ENCODE measurements at places on chromosomes 16 and 17. TPM values are rescaled to one million over a fixed set of nuclear protein-coding genes. Genes with fewer than 3 reads are reported as not detected.

DNA sequence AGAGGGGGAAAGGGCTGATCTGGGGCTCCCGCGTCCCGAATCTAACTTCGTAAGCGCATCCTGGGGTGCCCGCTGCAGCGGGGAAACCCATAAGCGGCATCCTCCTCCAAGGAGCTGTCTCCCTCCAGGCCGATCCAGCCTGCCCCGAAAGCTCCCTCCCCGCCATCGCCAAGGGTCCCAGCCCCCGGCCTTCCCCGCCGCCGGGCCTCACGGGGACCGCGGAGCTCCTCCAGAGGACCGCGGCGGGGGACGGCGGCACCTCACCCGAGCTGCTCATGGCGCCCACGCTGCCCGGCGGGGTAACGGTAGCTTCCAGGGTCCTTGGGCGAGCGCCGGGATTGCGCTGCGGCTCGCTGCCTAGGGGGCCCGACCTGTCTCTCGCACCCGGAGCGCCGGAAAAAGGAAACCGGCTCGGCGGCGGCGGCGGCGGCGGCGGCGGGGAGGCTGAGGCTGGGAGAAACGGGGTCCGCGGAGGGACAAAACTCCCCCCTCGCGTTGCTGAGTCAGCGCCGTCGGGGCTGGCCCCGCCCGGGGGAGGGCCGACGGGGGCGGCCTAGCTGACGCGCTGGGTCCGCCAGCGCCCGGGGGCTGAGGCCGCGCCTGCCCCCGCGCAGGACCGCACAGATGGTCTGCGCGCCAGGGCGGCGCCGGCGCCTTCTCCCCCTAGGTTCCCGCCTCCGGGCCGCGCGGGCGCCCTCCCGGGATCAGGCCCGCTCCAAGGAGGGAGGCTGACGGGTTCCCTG is at the start of gene BLMH:
Gene BLMH (minus strand): TSS at position 402 of the 743 bp plus-strand sequence. CDS start 125 bp downstream, at position 277.
- peak; percentile 88 for DNase-seq

DNA sequence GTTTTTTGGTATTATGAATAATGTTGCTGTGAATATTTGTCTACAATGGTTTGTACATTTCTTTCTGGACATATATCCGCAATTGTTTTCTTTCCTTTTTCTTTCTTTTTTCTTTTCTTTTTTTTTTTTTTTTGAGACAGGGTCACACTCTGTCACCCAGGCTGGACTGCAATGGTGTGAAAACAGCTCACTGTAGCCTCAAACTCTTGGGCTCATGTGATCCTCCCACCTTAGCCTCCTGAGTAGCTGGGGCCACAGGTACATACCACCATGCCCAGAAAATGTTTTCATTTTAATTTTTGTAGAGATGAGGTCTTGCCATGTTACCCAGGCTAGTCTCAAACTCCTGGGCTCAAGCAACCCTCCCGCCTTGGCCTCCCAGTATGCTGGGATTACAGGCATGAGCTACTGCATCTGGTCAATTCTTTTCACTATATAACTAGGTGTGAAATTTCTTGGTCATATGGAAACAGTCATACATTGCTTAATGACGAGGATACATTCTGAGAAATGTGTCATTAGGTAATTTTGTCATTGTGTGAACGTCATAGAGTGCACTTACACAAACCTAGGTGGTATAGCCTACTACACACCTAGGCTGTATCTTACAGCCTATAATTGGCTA is 15.2 kb downstream of the IL21R start:
- DNase-seq, result no peak

- DNase-seq, result peak; percentile 72
Observed at GRCh38 chr17:50507871-50508572, at the start of gene MYCBPAP. Gene MYCBPAP (plus strand): TSS chr17:50508439. CDS start chr17:50508675, 236 bp downstream.

DNA sequence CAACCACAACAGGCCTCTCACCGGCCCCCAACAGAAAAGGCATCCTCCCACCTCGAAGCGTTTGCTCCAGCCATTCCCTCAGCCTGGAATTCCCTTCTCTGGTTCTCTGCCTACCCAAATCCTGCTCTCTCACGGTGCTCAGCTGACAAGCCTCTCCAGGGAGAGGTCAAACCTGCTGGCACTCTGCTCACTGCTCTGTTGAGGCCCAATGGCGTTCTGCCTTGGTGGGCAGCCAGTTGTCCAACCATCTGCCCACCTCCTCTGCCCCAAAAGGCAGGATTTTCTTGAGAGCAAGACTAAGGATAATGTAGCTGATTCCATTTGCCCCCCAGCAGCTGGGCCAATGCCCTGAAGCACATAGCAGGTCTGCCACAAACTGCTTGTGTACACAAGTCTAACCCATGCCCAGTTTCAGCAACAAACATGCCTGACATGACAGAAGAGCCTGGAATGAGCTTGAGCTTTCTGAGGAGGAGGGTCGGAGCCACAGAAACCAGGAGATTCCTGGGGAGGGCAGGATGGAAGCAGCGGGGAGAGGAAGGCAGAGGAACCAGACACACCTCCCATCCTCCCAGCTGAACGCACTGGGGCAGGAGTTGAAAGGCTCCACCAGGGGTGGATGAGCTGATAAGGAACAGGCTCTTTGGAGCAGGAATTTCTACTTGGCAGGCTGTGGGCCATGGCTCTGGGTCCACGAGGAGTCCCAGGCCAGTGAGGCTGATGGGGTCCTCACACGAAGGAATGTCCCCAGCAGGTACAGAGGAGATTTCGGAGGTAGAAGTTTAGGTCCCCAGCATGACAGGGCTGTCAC is 23.9 kb downstream of the ARHGAP27 start:
- DNase-seq, result no peak

DNA sequence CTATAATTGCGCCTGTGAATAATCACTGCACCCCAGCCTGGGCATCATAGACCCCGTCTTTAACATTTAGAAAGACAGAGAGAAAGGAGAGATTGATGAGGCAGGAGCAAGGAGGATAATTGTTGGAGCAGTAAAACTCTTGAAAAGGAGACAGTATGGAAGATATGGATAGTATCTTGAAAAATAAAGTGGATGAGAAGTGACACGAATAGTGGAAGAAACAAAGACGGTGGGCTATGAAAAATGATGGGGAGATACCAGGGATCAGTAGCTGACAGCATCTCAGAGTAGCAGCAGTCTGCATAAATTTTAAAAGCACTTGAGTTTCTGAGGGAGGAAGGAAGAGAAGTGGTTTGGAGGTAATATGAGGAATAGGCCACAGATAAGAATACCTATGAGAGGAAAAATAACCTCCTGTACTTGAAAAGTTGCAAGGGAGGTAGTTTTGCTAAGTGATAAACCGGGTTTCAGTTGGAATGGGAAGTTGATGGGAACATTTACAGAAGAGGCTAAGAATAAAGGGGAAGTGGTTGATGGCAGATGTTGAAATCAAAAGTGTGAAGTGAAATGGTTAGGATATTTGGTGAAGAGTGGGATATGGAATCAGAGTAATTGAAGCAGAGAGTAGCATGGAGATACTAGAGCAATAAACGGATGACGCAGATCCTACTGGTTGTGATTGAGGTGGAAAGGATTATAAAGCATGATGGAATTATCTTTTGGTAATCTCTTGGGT is 1.8 kb upstream of the PPM1D start:
- DNase-seq, result no peak

GRCh38 chr17:55897301-55897700 is 146.4 kb downstream of the PCTP start:
- no peak for DNase-seq

DNA sequence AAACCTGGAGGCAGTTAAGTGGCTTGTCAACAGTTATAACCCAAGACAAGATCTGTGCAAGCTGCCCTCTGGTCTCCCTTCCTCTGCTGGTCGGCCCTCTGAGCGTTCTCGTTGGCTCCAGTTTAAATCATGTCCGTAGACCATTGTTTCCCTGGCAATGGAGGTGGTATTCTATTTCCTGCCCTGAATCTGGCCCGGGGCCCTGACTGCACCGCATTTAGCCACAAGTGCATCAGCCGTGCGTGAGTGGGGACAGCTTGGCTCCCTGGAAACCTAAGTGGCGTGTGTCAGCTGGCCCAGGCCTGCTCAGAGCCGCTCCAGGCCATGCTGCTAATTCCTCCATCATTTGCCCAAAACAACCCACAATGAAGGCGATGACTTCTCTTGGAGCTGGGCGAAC is 15.0 kb upstream of the MYLK3 start:
- DNase-seq, result peak; percentile 15

Gene PNMT
- polyA plus RNA-seq, result 2.4 TPM

Gene MYO1D
- 5.0 TPM for polyA plus RNA-seq

Gene CACNG3
- polyA plus RNA-seq, result not detected

Gene SNF8
- polyA plus RNA-seq, result 67.8 TPM

Gene ZNF778
- 5.0 TPM for polyA plus RNA-seq

Gene ADAD2
- polyA plus RNA-seq, result 0.59 TPM

All from muscle of back (tissue), 13 donors.